ENCODE measurements at places on chromosomes 6 and 20.
A peak's percentile ranks its signal among the peaks of the same experiment; 100 is the strongest.

- DNase-seq: no peak
Measured at GRCh38 chr20:10306440-10307358, 88.1 kb downstream of the SNAP25 start.

DNA sequence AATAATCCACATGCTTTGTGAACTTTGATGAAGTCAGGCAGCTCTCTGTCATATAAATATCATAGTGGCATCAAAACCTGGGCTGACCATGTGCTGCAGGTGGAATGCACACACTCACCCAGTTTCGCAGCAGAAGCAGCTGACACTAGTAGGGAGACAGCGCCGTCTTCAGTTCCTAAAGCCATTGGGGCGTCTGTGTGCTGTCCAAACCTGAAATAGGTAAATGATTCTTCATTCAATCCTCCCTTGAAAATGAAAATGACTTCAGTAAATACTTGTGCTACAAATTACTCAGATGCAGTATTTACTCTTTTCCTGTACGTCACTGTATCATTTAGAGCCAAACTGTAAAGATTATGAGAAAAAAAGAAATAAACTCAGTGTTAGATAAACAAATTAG lies 127.5 kb downstream of the EYA4 start:
- no peak for DNase-seq

GRCh38 chr20:17936761-17937732 lies 31.5 kb downstream of the SNX5 start:
- DNase-seq: no peak

DNA sequence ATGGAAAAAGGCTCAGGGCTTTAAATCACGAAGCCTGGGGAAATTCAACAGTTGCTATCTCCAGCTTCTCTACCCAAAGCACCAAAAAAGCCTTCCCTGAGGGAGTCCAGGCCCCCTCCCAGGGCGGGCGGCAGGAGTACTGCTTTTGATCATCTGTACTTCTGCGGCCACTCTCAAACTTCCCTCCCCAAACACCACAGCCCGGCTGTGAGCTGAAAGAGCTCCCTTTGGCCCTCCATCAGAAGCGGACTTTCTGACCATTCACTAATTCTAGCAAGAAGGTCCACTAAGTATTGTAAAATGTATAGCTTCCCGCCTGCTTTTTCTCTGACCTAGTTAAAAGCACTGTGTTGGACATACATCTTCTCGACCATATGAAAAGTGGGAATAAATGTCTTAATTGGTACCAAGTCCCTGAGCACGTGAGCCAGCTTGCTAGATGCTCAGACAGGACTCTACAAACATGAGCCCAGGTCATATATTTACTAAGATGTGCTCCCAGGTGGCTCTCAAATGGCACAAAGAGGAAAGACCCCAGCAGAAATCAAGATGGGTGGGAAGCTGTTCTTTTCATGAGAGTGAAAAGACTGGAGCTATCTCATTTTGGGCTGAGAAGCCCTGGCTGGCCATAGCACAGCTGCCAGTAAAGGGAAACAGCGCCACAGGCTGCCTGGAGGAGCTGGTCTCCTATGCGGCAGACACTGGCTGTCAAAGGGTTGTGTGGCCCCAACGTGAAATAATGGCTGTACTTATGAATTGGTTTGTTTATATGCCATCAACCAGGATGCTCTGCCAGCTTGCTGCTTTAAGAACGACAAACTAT lies 58.6 kb downstream of the GFOD1 start:
- no peak for DNase-seq

DNA sequence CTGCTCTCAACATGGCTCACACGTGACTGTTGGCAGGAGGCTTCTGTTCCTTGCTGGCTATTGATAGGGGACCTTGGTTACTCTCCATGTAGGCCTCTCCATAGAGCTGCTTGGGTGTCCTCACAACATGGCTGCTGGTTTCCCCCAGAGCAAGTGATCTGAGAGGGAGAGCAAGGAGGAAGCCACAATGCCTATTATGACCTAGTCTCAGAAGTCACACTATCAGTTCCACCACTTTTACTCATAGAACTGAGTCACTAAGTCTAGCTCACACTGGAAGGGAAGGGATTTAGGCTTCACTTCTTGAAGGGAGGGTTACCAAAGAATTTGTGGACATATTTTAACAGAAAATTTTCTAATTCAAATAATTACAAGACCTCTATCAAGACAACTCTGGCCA lies 8.7 kb upstream of the NOP56 start:
- DNase-seq: no peak

- no peak for DNase-seq
Measured at GRCh38 chr6:43378631-43379030, 9.2 kb upstream of the ZNF318 start.

GRCh38 chr20:3276680-3277015 lies 37.7 kb upstream of the SLC4A11 start:
- no peak for DNase-seq

DNA sequence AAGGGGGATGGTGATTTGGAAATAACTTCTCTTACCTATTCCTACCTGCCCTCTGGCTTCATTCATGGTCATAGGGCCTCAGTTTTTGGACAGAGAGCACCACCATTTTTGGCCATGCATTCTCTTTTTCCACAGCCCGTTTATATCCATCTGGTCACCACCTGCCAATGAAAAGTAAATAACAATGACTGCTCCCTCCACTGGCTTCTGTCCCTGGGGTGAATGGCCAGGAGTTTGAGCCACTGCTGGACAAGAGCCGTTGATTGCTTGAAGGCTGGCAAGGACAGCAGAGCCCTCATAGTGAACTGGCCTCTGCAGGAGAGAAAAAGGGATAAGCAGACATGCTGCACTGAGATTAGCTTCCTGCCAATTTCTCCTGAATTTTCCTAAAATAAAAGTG lies 261.8 kb downstream of the ADGB start:
- peak; percentile 32 for DNase-seq

GRCh38 chr6:43737272-43738081 lies 32.5 kb upstream of the VEGFA start:
- no peak for DNase-seq

GRCh38 chr20:54293526-54293925 lies 85.6 kb downstream of the PFDN4 start:
- peak; percentile 5 for DNase-seq

GRCh38 chr6:87909849-87910248 lies 137.8 kb upstream of the SPACA1 start:
- no peak for DNase-seq

DNA sequence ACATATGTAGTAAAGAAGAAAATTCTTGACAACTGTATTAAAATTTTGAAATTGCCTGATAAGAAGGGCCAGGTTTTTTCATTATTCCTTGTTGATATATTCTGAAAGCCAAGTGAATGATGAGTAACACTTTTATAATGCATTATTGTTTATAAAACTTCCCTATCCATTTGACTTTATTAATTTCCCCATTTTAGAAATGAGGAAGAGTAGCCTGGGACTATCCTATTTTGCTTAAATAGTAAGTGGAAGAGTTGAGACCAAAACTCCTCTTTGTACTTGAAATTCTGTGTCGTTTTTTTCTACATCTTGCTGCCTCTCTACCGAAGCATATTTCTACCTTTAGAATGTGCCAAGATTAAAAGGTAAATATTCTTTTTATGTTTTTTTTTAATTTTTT lies 39.7 kb downstream of the TRMT11 start:
- DNase-seq: no peak

DNA sequence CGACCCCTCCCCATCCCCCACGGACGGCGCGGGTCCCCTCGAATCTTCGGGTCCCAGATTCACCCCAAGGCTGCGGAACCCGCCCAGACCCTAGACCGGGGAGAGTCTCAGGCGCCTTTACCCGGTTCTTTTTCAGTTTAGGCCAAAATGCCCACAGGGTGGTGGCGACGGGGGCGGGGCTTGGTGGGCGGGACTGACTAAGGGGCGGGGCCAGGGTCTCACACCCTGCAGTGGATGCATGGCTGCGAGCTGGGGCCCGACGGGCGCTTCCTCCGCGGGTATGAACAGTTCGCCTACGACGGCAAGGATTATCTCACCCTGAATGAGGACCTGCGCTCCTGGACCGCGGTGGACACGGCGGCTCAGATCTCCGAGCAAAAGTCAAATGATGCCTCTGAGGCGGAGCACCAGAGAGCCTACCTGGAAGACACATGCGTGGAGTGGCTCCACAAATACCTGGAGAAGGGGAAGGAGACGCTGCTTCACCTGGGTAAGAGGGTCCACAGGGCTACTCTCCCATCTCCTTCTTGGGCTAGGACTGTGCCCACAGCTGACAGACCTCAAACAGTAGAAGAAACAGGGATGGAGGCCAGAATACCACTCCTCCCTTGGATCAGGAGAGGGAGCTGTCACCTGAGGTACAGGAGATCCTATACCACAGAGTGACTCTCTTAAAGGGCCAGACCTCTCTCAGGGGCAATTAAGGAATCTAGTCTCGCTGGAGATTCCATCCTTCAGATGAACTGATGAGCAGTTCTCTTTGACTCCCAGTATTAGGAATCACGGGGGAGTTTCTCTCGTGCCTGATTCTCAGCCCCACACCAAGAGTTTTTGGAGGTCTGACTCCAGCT lies 942 bp downstream of the HLA-E start:
- no peak for DNase-seq

DNA sequence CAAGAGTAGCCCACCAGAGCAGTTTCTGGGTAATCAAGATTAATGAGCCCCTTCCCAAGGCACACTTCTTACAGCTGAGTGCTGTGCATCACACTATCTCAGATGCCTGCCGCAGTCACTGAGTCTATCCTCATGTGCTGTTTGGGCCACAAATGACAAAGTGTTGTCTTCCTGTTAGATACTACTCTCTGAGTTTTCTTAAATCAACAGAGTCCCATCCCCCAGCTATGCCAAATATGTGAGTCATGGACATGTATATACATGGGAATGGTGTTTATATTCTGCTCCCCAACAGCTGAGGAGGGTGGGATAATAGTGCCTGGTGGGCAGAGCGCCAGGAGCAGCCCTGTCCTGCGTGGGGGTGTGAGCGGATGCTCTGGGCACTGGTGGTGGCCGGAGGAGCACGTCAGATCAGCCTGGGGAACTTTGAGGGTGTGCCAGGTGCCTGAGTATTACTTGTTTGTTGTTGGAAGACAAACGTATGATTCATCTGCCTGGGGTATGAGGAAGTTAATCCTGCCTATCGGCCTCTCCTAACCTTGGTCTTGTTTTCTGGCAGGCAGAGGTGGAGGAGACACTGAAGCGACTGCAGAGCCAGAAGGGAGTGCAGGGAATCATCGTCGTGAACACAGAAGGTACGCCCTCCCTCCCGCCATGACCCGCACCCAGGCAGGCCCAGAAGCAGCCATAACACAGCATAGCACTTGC lies 9.6 kb downstream of the DYNLRB1 start:
- DNase-seq: peak; percentile 70

DNA sequence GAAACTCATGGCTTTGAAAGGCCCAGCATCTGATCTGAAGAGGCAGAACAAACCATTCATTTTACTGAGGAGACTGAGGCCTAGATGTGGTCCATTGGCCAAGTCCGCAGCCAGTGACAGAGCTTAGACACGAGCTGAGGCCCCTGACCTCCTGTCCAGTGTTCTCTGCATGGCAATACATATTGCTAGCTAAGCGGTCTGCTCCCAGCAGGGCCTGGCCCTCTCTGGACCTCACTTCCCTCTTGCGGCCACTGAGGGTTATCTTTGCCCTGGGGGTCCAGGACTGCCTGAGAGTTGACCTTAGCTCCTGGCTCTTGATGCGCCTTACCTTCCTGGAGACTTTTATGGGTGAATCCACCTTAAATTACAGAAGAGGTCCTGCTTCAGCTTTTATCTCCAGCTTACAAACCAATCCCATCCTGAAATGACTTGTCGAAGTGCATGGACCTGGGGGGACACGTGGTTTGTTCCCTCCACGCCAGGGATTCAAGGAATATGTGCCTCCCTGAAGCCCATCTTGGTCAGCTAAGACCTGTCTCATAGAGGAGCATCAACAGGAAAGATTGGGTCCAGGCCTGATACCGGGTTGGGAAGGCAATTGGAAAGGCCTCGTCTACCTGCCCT lies 75.6 kb downstream of the CNBD2 start:
- DNase-seq: no peak

DNA sequence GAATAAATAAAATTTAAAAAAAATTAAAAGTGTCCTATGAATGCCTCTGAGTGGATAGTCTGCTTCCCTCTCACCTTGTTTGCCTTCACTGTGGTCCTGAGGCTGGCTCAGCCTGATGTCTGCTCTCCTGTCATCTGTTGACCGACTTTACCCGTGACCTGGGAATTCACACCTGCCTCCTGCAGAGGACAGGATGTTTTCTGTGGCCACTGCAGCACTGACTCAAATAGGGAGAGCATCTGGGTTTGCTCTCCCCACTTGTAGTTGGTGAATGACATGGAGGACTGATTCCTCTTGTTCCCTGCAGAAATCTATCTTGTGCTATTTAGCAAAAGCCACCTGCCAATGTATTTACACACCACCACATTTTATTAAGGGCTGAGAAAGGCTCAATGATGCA lies 52.4 kb upstream of the ERVFRD-1 start:
- DNase-seq: no peak

DNA sequence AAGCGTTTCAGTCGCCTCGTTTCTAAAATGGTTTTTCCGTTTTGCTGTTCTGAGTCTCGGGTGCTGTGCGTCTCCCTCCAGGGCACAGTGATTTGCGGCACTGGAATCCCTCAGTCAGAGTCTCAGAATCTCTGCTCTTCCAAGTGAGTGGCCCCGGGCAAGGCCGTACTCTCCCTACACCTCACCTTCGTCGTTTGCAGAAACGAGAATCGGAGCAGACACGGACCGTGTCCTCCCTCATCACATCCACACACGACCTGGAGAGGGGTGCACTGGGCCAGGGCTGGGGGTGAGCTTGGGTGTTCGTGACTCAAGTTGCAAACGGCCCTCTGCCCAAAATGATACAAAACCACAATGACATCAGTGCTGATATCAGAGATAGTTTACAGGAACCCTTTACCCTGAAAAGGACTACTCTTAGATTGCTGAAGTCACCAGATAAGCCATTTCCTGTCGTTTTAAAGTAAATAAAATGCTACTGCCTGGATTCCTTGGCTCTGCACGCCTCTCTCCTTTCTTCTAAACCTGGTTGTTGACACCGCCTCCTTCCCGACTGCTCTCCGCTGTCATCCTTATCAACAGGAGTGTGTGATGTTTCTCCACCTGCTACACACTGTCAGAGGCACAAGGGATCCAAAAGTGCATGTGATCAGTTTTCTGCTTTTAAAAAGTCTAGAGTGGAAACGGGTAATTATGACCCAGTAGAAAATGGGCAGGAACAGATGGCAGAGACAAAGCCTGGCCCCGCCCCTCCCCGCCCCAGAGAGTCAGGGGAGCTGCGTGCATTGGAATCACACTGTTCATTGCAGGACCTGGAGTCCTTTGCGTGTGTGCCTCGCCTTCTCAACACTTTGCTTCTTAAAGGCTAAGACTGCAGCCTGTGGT lies 38.4 kb downstream of the KIF25 start:
- DNase-seq: no peak

GRCh38 chr20:37686762-37687477 lies 6.9 kb upstream of the CTNNBL1 start:
- no peak for DNase-seq

DNA sequence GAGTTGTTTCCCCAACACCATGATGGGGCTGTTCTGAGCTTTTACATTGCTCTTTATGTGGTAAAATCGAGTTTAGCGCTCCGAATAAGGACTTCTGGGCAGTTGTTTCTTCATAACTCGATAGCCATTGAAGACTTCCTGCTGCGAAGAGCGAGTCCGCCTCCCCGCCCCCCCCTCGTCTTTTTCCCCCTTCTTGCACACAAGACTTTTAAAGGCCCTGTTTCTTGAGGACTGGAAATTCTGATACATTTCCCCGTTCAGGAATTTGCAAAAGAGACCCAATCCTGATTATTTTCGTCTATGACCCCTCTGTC lies 1.5 kb upstream of the CITED2 start:
- DNase-seq: peak; percentile 61

- no peak for DNase-seq
Measured at GRCh38 chr20:20821484-20822260, 109.2 kb upstream of the RALGAPA2 start.

All from globus pallidus (tissue), 1 donor.